ENCODE measurements at places on chromosomes 3 and 15.
A peak's percentile ranks its signal among the peaks of the same experiment; 100 is the strongest.

DNA sequence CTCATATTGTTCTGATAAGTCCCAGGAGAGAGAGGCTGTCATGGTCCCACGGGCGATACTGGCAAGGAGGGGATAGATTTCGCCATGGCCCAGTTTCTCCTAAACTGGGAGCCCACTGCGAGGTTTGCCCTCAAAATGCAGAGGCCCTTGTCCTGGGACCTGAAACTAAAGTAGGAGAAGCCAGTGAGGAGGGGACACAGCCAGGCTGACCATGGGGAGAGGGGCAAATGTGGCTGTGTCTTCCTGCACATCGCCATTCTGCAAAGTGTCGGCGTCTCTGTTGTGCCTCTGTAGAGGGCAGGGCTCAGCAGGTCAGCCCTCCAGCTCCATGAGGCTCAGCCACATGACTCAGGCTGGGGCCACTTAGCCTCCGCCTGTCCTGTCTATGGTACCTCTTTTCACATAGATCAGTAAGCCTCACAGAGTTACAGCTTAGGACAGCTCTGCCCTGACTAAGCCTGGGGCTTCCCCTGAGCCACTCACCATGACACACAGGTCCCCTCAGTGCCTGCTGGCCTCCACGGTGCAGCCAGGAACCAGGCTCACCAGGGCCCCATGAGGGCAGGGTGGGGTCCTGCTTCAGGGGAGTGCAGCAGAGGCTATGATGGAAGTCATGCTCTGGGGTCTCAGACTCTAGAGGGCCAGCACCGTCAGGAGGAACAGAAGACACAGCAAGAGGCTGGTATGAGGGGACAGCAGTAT, 28.6 kb upstream of the PLXNA1 start:
- DNase-seq: peak; percentile 74

DNA sequence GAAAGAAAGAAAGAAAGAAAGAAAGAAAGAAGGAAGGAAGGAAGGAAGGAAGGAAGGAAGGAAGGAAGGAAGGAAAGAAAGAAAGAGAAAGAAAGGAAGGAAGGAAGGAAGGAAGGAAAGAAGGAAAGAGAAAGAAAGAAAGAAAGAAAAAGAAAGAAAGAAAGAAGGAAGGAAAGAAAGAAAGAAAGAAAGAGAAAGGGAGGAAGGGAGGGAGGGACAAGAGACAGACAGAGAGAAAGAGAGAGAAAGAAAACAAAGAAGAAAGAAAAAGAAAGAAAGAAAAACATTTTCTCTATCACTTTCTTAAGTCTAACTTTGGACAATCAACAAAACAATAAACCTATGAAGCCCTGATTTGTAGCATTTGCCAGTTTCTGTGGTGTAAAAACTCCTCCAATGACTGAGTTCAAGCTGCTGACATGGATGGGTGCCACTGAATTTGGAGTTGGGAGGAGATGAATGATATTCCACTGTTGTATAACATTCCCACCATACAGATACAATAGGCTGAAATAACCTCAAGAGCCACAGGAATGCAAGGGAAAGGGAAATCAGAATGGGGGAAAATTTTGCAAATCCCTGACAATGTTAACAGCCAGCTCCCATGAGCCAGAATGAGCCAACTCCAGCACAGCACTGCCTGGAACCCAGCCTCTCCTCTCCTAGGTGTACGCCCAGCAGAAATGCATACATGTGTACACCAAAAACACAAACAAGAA, 15.0 kb upstream of the RTP3 start:
- DNase-seq: no peak

DNA sequence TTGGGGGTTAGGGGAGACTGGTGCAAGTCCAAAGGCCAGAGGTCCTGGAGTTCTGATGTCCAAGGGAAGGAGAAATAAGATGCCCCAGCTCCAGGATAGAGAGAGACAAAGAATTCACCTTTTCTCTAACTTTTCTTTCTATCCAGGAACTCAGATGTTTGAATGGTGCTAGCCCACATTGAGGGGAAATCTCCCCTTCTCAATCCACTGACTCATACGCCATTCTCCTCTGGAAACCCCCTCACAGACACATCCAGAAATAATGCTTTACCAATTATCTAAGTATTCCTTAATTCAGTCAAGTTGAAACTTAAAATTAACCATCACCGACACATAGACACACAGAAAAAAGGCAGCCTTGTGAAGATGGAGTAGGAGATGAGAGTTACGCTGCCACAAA, 1085.2 kb downstream of the NSUN3 start:
- no peak for DNase-seq

DNA sequence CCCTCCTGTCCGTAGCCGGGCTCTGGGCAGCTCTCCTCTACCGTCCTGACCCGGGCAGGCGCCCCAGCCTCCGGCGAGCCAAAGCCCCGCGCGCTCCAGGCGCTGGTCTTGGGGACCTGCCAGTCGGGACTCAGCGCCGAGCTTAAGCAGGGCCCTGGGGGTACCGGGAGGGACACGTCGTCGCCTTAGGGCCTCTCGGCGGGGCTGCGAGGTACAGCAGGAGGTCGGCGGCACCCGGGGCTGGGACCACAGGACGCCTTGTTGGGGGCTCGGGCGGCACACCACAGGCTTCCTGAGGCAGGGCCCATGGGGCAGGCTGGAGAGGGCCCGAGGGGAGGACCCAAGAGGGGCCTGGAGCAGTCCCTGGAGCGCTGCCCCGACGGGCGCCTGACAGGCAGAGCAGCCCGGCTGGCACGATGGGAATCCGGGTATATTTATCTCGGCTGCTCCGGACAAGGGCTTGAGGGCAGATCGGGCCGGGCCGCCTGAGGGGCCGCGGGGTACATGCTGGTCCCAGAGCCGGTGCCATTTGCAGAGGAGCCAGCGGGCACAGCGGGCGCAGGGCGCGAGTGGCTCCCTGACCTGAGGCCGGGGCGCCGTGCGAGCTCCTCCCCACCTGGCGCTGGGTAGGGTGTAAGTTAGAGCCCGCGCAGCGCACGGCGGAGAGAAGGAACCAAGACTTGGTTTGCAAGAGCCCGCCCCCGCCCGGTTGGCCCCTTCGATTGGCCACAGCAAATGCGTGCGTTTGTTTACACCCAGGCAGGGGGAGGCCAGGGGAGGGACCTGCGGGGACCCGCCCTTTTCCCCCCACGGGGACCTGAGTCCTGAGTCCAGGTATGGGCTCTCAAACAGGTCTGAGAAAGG, 574 bp downstream of the SLC38A3 start:
- DNase-seq: no peak

- DNase-seq: no peak
Measured at GRCh38 chr3:159764490-159765029, 224.1 kb upstream of the IL12A start.

GRCh38 chr3:146550070-146550615, 5.7 kb upstream of the PLSCR1 start:
- peak; percentile 68 for DNase-seq

DNA sequence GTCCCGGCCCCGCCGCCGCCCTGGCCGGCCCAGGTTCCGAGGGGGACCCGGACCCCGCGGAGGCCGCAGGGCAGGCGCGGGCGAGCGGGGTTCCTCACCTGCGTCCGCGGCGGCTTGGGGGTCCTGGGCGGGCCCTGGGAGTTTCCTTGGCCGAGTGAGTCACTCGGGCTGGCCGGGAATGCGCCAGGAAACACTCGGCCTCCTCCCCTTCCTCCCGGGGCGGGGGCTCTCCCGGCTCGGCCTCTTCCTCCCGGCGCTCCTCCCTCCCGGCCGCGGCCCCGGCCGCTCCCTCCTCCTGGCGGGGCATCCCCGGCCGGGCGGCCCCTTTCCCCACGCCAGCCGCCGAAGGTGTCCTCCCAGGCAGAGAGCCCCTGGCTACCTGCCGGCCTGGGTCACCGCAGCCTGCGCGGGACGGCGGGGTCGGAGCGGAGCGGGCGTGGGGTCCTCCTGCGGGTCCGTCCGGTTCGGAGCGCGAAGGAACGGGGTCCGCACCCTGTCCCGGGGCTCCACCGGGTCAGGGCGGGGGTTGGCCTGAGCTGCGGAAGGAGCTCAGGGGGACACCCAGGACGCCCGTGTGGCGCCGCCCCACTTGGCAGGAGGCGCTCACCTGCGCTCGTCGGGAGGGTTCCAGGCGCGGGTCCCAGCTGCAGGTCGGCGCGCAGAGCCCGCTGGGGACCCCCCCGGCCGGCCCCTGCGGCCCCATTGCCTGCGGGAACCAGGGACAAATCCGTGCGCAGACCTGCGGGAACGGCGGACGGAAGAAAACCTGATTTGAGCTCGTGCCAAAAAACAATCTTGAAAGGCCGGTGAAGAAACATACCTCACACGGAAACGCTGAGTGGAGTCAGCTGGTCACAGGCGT, at the start of gene CYFIP1:
Gene CYFIP1, minus strand, starts transcription at position 180 of the 862 bp plus-strand sequence. CDS start 33,083 bp downstream, outside the sequence.
- DNase-seq: peak; percentile 82

- DNase-seq: no peak
Measured at GRCh38 chr3:42214064-42214463, 51.9 kb downstream of the CCK start.

DNA sequence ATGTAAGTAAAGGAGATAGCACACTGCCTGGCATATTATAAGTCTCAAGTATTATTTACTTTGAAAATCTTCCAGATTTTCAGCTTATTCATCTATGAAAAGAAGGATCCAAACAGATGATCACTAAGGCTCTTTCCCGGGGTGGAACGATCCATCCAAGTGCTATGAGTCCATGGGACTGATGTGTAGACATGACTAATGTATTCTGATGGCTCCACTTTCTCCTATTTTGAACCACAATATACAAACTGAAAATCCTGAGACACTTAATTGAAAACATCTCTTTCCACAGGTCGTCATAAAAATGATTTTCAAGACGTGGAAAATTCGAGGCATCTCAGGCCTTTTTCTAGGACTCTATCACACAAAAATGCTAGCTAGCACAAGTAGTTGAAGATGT, 33.4 kb upstream of the CHRM5 start:
- DNase-seq: no peak

DNA sequence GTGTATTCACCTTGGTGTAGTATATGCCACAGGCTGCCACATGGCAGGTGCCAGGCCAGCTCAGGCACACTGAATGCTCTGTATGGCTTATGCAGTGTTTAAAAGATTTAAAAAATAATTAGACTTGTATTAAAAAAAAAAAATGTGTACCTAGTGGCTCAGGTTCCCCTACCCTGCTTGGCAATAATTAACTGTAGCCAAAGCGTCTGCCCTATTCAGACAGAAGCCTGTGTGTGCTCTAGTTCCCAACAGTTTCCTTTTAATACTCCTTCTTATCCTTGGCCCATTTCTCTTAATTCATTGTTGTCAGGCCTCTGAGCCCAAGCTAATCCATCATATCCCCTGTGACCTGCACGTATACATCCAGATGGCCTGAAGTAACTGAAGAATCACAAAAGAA, 752.2 kb upstream of the CFAP20DC start:
- no peak for DNase-seq

- peak; percentile 43 for DNase-seq
Measured at GRCh38 chr3:59424268-59425010, 374.6 kb upstream of the CFAP20DC start.

DNA sequence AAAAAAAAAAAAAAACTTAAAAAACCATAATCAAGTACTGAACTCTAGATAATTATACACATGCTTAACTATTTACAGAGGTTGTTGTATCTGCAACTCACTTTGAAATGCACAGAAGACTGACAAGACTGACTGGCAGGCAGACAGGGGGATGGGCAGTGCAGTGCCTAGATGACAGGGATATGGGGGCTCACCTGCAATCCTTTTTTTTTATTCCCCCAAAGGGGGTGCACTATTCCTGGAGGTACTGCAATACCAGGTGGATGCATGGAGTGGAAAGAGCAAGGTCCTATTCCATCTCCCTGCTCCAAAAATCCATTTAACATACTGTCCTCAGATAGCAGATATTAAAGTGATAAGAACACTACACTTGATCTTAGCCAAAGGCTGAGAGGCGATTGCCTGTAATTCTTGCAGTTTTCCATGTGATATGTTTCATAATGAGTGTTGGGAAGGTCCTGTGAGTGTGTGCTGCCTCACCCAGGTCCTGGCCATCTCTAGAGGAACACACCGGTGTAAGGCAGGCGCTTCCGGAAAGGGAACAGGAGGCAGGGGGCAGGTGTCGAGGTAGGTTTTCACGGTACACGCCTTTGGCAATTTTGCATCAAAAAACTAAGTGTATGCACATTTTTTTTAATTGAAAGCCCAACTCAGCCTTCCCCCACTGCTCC, 22.7 kb downstream of the SEC61A1 start:
- peak; percentile 18 for DNase-seq

DNA sequence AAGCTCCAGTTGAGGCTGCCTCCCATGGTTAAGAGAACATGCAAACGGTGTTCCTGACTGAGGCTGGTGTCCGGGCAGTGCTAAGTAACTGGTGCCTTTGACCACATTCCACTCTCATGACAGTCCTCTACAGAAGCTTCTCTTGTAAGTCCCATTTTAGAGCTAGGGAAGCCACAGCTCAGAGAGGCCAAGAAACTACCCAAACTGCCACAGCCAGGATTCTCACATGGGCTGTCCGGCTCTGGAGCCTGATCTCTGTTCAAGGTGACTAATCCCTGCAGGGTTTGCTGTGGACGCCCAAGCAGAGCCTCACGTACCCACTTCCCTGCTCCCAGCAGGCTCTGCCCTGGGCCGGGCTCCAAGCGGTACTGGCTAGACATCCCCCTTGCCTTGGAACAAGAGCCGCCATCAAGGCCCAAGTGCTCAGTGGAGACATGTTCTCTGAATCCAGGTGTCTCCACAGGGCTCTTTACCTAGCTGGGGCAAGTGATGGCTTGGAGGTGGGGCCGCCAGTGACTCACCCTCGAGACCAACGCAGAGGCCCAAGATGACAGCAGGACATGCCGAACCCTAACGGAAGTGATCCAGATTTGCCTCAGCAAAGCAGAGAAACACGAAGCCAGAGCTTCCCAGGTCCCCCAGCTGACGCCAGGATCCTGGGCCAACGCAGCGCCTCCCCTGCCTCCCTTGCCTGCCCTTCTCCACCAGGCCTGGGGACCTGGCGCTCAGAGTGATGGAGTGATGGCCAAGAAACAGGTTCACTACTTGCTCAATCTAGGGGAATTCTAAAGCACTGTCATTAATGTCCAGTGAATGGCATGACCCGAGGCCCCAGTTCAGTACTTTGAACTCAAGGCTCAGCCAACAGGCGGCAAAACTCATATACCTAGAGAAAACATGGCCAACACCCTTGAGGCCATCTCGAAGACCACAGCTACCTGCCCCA, 24.4 kb downstream of the KLHL25 start:
- no peak for DNase-seq

Measured in inflammatory macrophage treated with lipopolysaccharide for 4 hours (primary cell).